Mucosa of descending colon (tissue), 3 donors: ENCODE measurements at places on chromosomes 7 and 10. TPM values are rescaled to one million over a fixed set of nuclear protein-coding genes. Genes with fewer than 3 reads are reported as not detected.

Gene ARHGEF5
- 102 TPM for total RNA-seq

Gene HOXA7
- 29.8 TPM for total RNA-seq

Gene POU6F2
- not detected for total RNA-seq

Gene HABP2
- not detected for total RNA-seq

Gene ANKRD30A
- total RNA-seq = not detected

Gene LIPK
- not detected for total RNA-seq

Gene ATG9B
- 0.09 TPM for total RNA-seq

Gene C10orf105
- not detected for total RNA-seq

Gene SLC16A12
- total RNA-seq = 0.12 TPM

Gene COPS6
- 61.8 TPM for total RNA-seq

Gene SNX8
- total RNA-seq = 30.1 TPM

Gene BET1
- total RNA-seq = 21.4 TPM

GRCh38 chr10:113060201-113061053, 110.4 kb downstream of the TCF7L2 start:
- DNase-seq = no peak

- no peak for DNase-seq
Observed at GRCh38 chr10:110833234-110833940, 38.3 kb upstream of the PDCD4 start.

DNA sequence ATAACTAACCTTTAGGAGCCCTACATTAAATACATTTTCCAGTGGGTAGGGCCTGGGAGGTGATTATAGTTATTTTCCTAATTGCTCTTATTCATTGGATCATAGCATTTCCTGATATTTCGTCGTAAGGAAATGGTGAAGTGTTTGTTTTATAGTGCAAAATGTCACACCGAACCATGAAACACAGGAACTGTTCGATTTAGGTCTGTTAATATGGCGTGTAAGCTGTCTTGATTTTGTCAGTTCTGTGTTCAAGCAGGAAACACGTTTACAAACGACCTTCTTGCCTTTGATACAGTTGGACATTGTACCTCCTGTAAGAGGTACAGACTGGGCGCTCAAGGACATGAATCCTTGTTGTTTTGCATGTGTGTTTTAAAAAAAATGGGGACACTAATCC, 14.8 kb downstream of the RBM17 start:
- DNase-seq = no peak

DNA sequence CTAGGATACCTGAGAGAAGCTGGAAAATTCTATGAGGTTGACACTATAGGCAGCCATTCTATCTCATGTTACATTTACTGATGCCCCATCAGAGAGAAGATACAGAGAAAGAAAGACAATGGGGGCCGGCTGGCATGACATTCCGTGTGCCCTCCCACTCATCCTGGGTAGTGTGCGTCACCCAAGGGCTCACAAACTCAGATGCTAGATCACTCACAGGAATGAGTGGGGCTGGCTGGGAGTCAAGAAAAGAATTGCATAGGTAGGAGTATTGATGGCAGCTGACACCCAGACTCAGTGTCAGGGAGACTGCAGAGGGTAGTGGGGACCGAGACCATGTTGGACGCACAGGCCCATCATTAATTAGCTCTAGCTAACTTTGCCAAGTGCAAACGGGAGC, 1113.5 kb upstream of the AUTS2 start:
- DNase-seq = no peak

DNA sequence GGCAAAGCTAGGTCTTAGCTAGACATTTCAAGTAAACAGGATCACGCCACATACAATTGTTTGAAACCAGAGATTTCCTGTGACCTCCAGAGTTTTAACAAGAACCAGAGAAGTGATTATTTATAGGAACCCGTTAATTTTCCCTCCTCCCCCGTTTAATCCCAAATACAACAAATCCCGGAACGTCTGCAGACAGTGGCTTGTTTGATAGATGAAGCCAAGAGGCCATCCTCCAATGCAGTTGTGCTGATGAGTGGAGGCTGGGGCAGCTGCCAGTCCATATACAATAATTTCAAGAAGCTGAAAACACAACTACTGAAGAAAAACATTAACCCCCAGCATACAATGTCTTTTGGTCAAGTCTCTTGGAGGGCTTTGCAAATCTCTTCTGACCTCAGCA, 971.6 kb upstream of the ZNF722 start:
- no peak for DNase-seq

- no peak for DNase-seq
Observed at GRCh38 chr7:5510426-5511045, 86.9 kb upstream of the TNRC18 start.

GRCh38 chr10:35453855-35454532, 117.7 kb downstream of the CCNY start:
- no peak for DNase-seq

GRCh38 chr10:129055986-129056385, 411.1 kb upstream of the MGMT start:
- no peak for DNase-seq

- DNase-seq = no peak
Observed at GRCh38 chr7:103660455-103661371, 214.7 kb upstream of the SLC26A5 start.

DNA sequence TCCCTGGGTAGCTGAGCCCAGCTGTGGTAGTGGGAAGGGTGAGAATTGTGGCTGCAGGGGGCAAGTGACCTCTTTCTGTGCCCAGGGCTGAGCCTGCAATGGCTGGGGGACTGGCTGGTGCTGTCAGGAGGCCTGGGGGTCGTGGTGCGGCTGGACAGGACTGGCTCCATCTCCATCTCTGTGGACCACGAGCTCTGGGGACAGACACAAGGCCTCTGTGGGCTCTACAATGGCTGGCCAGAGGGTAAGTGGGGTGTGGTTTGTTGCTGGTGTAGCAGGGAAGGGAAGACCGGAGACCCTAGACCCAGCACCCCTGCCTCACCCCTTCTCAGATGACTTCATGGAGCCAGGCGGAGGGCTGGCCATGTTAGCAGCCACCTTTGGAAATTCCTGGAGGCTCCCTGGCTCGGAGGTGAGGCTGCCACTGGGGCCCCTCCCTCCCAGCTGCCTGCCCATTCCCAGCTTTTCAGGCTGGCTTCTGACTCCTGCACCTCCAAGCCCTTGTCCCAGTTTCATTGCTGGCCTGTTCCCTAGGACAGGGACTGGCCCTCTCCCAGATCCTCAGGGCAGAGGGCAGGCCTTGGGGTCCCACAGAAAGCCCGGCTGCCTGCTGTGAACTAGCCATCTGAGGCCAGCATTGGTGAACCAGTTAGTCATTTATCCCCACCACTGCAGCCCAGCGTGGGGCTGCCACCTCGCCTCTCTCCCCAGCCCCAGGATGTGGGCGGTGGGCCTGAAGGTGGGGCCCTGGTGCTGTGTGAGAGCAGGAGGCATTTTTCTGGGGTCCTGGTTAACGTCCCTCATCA, 5.5 kb upstream of the ZNF467 start:
- no peak for DNase-seq

- DNase-seq = no peak
Observed at GRCh38 chr7:137772316-137772715, 74.5 kb downstream of the DGKI start.

DNA sequence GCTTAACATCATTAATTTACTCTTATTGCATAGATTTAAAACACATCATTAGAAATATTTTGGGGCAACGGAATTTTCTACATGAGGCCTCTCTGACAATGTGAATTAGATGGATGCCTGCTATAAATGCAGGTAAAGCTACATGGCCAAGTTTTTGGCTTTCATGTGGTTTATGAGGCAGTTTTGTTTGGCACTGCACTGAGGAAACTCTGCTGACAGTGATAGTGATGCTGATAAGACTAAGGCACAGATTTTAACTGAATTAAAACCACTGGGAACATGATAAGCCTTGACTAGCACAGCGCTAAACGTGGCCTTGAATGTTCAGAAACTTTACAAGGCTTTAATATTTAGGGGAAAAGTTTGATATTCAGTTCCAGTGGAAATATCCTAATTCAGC, 114.3 kb upstream of the NOBOX start:
- DNase-seq = no peak

GRCh38 chr10:81843042-81843441, 32.0 kb upstream of the NRG3 start:
- DNase-seq = no peak

GRCh38 chr7:69622960-69623359, 24.7 kb downstream of the AUTS2 start:
- no peak for DNase-seq

DNA sequence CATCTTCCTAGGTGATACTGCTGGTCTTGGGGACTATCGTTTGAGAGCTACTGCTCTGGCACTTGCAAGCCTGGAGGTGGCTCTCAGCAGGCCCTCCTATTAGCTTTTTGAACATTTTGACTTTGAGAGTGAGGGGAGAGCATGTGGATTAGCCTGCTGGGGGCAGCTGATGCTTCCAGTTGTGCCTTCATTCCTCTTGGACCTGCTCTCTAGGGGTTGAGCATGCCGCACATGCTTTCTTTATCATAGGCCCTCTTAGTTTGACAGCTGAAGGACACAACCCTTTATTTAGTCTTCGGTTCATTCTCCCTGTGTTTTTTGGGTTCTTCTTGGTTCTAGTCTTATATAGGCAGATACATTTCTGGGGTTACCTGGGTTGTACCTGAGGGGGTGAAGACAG, 132.1 kb downstream of the GALNT17 start:
- DNase-seq = no peak

DNA sequence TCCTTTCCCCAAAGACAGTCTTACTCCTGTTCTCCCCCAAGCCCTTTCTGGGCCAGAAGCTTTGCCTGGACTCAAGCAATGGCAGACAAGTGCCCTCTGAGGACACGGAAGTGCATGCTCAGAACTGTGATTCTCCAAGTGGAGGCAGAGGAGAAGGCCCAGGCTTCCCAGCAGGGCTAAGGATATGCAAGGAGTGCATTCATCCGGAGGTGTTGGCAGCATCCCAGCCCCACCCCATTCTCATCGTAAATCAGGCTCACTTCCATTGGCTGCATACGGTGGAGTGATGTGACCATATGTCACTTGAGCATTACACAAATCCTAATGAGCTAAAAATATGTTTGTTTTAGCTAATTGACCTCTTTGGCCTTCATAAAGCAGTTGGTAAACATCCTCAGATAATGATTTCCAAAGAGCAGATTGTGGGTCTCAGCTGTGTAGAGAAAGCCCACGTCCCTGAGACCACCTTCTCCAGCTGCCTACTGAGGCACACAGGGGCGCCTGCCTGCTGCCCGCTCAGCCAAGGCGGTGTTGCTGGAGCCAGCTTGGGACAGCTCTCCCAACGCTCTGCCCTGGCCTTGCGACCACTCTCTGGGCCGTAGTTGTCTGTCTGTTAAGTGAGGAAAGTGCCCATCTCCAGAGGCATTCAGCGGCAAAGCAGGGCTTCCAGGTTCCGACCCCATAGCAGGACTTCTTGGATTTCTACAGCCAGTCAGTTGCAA, 1.4 kb upstream of the RBP3 start:
- DNase-seq = peak; percentile 50
